ENCODE measurements at places on chromosomes 3 and 15. TPM values are rescaled to one million over a fixed set of nuclear protein-coding genes. Genes with fewer than 3 reads are reported as not detected.

KLF15 gene
- total RNA-seq, result 53.8 TPM

PLA2G4D gene
- not detected for total RNA-seq

MITF gene
- total RNA-seq, result 43.8 TPM

CTDSPL gene
- total RNA-seq, result 19.0 TPM

GATM gene
- total RNA-seq, result 10.6 TPM

CPLX3 gene
- not detected for total RNA-seq

C2CD4A gene
- total RNA-seq, result not detected

GUCA1C gene
- not detected for total RNA-seq

LXN gene
- total RNA-seq, result 30.3 TPM

ILDR1 gene
- not detected for total RNA-seq

ZNF860 gene
- total RNA-seq, result 0.45 TPM

CLEC3B gene
- total RNA-seq, result 217 TPM

FOXB1 gene
- not detected for total RNA-seq

LDHAL6B gene
- not detected for total RNA-seq

MED12L gene
- 0.48 TPM for total RNA-seq

DNA sequence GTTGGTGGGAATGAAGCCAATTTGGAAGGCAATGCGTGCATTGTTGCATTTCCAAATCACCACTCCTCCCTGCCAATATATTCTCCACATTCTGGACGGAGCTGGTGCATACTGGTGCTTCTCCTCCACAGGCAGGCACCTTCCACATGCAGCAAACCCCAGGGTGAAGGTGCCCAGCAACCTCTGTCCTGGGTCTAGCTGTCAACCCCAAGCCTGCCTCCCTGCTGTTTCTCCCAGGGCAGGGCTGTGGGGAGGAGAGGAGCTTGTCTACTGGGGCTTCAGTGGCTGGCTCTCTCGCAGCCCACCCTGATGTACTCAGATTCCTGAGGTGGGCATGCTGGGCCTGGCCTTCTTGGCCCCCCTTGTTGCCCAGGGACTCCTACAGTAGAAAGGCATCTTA lies 20.1 kb downstream of the GASK1A start:
- no peak for DNase-seq

- no peak for DNase-seq
Observed at GRCh38 chr3:170470063-170471016, 51.7 kb downstream of the CLDN11 start.

- DNase-seq, result no peak
Observed at GRCh38 chr15:65881766-65882434, 12.6 kb downstream of the RAB11A start.

GRCh38 chr3:9248522-9249271 lies 749 bp downstream of the SRGAP3 start:
- DNase-seq, result no peak

GRCh38 chr3:180383332-180384020 lies 218.5 kb upstream of the TTC14 start:
- DNase-seq, result no peak

DNA sequence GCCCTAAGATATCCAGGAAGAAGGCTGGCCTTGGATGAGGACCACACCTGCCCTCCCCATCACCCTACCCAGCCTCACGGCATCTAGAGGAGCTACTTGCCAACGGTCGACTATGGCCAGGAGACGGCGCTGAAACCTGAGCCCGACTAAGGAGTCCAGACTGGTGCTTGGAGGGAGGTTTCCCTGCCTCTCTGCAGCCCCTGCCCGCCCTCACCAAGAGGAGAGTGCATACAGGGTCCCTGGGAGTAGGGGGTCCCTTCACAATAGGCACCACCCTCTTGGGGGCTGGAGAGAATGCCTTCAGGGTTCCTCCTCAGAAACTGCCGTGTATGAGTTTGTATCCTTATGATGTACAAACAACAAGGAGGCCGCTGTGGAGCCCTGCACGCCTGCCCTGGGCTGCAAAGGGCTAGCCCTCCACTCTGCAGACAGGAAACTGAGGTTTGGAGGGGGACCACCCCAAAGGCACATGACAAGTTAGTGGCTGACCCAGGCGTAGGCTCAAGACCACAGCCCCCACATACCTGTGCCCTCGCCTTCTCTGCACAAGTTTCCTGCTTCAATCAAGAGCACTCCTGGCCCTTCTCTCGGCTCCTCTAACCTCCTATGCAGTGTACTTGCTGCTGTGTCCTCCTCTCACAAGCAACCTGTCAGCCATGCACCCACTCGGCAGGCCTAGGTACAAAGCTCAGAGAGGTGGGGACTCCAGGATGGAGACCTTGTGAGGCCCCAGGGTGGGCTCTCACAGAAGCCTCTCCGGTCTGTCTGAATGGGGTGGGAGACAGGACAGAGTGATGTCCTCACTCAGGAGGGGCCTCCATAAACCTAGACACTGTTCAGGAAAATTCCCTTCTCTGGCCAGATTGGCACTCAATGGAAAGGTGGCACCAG lies 7.4 kb downstream of the KLF15 start:
- DNase-seq, result peak; percentile 88

DNA sequence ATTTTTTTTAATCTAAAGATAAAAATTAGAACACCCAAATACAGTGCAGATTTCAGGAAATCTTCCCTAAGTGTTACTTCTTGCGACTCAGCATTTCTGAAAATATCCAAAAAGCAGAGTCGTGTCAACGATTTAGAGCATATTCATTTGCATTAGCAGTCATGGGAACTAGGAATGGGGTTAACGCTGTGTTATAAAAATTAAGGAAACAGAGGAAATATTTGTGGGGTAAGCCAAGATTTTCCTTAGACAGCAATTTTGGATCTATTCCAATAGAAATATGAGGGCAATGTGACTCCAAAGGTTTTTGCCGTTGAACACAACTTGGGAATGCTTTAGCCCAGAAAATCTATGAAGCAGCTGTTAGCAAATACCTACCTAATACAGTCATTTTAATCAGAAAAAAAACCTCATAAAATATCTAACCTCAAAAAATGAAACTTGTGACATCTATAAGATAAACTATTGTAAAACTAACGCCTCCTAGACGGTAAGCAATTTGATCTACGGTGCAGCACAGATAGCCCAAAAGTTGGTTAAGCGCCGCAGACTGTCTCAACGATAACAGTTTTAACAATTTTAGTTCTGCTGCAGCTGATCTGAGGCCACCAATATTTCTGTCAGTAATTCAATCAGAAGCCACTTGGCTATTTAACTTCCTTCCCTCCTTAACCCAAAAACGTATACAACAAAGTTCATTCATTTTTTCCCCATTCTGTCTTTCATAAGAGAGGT lies 5.8 kb upstream of the ATP11B start:
- no peak for DNase-seq

DNA sequence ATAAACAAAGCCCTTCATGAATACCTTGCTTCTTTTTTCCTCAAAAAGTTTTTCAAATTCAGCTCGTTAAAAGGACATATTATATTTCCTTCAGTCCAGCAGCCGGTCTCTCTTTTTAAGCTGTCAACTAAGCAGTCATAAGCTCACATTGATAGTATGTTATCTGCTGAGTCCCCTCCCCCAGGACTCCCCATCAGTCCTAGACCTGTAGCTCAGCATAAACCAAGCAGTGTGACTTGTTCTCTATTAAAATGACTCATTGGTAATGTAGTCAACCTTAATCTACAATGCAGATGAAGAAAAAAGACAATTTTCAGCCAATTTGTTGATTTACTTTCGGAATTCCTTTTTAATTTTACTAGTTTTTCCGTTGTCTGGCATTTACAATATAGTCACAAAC lies 483.8 kb downstream of the MECOM start:
- no peak for DNase-seq

DNA sequence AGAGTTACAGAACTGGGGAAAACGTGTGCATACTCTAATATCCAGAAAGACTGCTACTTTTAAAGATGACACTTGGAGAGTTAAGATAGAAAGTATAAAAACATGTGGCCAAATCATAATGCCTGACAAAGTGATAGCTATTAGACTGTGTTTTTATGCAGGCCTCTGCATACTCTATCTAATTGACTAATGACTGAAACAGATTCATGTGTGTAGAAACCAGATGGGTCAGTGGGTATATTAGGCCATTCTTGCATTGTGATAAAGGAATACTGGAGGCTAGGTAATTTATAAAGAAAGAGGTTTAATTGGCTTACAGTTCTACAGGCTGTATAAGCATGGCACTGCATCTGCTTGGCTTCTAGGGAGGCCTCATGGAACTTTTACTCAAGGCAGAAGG lies 71.5 kb downstream of the PPM1L start:
- DNase-seq, result no peak

DNA sequence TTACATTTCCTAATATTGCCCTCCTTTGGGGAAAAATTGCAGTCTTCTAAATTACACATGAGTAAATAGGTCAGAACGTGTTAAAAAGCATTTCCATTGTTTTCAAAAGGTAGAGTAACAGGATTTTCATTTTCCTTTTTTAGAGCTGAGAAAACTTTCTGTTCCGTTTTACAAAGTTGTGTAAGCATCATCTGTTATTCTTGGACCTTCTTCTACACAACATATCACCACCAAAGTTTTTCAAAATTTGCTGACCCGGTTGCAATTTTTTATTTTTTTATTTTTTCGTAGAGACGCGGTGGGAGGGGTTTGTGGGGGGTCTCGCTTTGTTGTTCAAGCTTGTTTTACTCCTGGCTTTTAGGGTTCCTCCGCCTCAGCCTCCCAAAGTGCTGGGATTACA lies 1.1 kb downstream of the CCDC39 start:
- no peak for DNase-seq

GRCh38 chr3:105686278-105686897 lies 182.4 kb downstream of the CBLB start:
- DNase-seq, result no peak

GRCh38 chr3:129605203-129605921 lies 1.1 kb downstream of the PLXND1 start:
- DNase-seq, result no peak

DNA sequence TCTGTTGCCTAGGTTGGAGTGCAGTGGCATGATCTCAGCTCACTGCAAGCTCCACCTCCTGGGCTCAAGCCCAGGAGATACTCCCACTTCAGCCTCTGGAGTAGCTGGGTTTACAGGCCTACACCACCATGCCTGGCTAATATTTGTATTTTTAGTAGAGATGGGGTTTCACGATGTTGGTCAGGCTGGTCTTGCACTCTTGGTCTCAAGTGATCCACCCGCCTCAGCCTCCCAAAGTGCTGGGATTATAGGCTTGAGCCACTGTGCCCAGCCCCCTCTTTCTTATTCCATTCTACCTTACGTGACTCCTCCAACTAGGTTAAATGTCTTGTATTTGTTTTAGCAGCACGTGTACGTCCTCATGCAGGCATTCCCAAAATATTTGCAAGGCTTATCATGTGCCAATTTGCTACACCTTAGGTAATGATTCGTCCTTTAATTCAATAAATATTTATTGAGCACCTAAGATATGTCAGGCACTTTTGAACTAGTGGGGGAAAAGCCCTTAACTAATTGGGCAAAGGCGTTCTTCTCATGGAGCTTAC lies 14.9 kb upstream of the MAGI1 start:
- DNase-seq, result no peak

DNA sequence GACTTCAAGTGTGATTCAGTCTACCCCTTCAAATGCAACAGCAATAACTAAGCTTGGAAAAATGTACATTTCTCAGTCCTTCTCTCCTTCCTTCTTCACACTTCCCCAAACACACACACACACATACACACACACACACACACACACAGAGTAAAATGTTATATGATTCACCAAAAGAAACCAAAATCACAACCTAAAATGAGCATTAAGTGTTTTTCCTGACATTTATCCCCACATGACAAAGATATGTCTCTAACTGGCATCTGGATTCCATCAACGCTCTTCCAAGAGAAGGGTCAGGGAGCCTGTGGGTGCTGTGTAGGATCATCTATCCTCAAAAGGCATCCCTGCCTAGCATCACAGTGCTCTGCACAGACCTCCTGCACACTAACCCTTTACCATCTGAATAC lies 21.0 kb downstream of the PDZRN3 start:
- DNase-seq, result no peak

- no peak for DNase-seq
Observed at GRCh38 chr3:142270407-142270806, 45.0 kb upstream of the GK5 start.

- DNase-seq, result no peak
Observed at GRCh38 chr3:173371848-173372487, 25.6 kb upstream of the NLGN1 start.

- no peak for DNase-seq
Observed at GRCh38 chr3:22175947-22176346, 424.9 kb upstream of the ZNF385D start.

- DNase-seq, result no peak
Observed at GRCh38 chr3:141191097-141191749, 40.4 kb upstream of the PXYLP1 start.

GRCh38 chr3:42214565-42215283 lies 51.3 kb downstream of the CCK start:
- no peak for DNase-seq

DNA sequence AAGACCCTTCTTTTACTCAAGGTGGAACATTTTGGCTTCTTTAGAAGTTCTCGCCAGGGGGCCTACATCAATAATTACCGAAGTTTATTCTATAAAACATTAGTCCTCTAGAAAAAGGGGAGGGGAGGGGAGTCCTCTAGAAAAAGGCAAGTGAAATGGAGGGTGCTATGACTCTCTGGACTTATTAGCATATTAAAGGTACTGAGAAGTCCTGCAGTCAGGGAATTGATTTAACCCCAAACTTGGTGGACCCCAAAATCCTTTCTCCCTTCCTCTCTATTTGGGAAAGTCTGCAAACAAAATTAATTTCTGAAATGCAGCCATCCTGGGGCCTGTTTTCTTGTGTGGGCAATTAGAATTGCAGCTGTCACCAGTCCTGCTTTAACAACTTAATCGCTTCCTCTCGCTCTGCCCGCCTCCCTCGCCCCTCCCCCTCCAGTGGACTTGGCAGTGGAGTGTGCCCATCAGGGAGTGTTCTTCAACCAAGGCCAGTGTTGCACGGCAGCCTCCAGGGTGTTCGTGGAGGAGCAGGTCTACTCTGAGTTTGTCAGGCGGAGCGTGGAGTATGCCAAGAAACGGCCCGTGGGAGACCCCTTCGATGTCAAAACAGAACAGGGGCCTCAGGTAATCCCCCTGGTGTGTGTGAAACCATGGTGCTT lies 18.9 kb upstream of the LRRK1 start:
- DNase-seq, result peak; percentile 84

- DNase-seq, result no peak
Observed at GRCh38 chr3:43298761-43299160, 12.4 kb downstream of the SNRK start.

DNA sequence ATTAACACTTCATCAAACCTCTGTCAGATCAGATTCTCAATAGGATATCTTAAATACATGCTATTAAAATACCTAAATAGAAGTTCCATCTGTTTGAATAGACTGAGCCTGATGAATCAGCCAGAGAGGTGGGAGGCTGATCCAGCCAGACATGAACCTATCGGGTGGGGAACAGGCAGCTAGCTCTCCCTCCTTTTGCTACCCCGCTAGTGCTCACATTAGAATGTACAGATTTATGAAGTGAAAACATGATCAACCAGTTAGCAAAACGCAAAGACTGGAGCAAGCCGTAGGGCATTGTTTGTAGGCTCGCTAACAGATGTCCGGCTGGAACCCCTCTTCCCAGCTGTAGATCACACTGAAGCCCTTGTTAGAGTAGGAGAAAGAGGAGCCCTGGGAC lies 54.4 kb downstream of the GTF2E1 start:
- no peak for DNase-seq

GRCh38 chr3:45552031-45552793 lies 42.3 kb upstream of the LIMD1 start:
- no peak for DNase-seq
